ENCODE measurements at places on chromosomes 6 and 20. TPM values are rescaled to one million over a fixed set of nuclear protein-coding genes. Genes with fewer than 3 reads are reported as not detected.

The ZSCAN23 gene
- total RNA-seq = not detected

The ZNF311 gene
- 0.30 TPM for total RNA-seq

The SLC22A7 gene
- not detected for total RNA-seq

The YWHAB gene
- 225 TPM for total RNA-seq

All from A549 treated with DMSO at 1 μM for 4 hours (cell line).